GM03348 (cell line): ENCODE measurements at places on chromosomes 5 and 9.

DNA sequence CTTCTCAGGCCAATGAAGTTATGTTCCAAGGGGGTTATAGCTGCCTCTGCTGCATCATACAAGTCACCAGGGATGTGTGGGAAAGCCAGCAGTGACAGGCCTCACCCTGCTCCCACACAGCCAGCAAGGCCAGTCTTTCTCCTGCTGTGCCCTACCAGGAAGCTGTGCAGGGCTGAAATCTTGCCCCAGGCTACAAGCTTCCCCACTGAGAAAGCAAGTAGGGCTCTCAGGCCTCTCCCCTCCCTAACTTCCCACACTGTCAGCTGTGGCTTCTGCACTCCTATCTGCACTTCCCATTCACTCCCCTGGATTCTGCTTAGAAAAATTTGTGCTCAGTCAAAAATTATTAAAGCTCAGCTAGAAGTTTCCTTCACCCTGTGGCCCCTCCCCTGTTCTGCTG lies 611.2 kb upstream of the ZNF608 start:
- DNase-seq: no peak

DNA sequence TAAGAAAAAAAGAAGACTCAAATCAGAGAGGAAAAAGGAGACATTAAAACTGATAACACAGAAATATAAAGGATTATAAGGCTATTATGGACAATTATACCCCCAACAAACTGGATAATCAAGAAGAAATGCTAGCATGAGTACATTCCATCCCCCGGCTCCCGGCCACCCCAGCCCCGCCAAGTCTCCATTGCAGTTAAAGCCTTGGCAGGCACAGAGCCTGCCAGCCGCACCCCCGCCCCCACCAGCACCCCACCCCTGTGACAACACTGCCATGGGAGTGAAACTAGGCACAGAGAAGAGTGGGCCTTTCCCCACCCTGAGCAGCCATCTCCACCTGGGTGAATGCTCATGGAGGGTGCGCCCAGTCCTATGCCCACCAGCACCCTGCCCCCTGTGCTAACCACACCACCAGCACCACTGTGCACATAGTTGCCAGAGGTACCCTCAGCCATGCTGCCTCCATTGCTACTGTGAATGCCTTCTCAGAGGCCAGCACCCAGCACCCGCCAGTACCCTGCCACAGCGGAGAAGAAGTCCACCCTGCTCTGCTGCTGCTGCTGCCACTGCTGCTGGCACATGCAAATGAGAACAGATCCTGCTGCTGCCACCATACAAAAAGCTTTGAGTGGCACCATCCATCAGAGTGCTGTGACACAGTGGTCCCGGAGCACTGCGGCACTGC lies 117.0 kb downstream of the CSNK1G3 start:
- no peak for DNase-seq

- no peak for DNase-seq
Measured at GRCh38 chr5:21826884-21827283, 1026.3 kb downstream of the CDH12 start.

- DNase-seq: no peak
Measured at GRCh38 chr9:84357275-84357674, 16.7 kb upstream of the SLC28A3 start.

DNA sequence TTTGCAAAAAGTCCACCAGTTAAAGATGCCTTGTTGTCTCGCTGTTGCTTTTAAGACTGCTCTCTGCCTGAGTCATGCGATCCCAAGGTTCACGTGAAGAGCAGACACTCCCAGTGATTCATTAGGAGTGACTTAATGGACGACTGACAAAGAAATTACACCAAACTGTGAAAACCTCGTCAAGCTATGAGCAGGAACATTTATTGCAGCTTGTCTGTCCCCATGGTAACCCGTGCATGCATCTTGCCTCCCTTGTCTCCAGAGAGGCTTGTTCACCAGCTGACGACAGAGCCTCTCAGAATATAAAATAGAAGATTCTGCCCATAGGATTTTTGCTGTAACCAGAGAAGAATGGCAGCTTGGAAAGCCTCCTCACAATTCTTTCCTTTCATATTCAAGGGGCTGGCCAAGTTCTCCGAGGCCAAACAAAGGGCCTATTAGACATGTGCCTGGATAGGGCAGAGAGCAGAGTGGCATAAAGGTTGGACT lies 352.7 kb downstream of the SPOCK1 start:
- DNase-seq: peak; percentile 85

GRCh38 chr5:9194509-9194908 lies 351.4 kb downstream of the SEMA5A start:
- DNase-seq: peak; percentile 73
